ENCODE measurements at places on chromosomes 4 and X.

GRCh38 chr4:3792813-3793212 is 26.6 kb downstream of the ADRA2C start:
- no peak for DNase-seq

- peak; percentile 84 for DNase-seq
These were observed 4.0 kb downstream of the HERC6 start for GRCh38 chr4:88382621-88383020.

GRCh38 chr4:95093460-95093859 is 335.7 kb downstream of the BMPR1B start:
- DNase-seq = no peak

GRCh38 chr4:43276321-43276720 is 383.8 kb downstream of the GRXCR1 start:
- DNase-seq = no peak

DNA sequence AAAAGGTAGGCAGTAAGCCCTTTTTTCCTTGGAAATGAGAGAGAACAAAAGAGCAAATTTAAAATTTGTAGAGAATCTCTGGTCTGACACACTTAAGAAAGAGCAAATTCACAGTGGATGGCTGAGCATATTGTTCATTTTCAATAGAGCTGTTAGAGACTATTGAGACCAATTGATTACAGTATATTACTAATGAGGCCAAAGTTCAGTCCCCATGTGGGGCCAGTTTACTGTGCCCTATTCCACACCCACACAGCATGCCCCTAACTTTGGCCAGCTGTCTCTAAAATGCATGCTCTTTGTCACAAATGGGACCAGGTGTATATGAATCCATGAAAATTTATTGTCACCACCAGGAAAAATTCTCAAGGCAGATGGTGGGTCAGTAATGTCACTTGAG is 470.5 kb downstream of the PCDH7 start:
- no peak for DNase-seq

GRCh38 chrX:29858714-29859113 is 356.6 kb upstream of the MAGEB2 start:
- no peak for DNase-seq

DNA sequence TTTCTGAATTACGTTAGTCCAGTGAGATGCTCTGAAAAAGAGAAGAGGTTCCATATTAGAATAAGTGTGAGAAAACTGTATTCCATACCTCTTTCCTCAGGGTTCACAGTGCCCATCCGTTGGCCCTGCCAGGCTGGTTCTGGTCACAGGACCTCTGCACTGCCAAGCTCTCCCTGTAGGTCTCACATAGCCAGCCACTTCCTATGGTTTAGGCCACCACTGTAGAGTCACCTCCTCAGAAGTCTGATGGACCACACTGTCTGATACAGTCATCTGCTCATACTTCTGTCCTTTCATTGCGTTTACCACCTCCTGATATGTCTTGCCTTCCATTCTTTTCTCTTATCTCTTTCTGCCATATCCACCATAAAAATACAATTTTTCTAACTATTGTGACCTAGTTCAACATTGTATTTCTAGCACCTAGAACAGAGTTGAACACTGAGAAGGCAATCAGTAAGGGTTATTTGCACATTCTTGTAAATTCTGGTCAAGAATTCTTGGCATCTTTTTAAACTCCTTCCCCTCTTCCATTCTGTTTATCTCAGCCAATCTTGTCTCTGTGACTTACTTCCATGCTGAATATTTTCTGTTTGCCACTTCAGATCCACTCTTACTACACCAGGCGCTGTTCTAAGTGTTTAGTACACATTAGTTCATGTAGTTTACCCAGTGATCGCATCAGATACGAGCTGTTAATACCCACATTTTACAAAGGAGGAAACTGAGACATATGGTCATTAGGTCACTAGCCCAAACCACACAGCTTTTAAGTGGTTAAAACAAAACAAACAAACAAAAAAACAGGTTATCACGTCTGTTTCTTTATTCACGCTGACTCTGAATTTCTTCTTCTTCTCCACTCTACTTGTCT is 125.6 kb downstream of the CBR4 start:
- no peak for DNase-seq

- DNase-seq = peak; percentile 3
These were observed 58.2 kb downstream of the ARSJ start for GRCh38 chr4:113921089-113921794.

GRCh38 chrX:3271834-3272186 is 74.6 kb downstream of the MXRA5 start:
- no peak for DNase-seq

DNA sequence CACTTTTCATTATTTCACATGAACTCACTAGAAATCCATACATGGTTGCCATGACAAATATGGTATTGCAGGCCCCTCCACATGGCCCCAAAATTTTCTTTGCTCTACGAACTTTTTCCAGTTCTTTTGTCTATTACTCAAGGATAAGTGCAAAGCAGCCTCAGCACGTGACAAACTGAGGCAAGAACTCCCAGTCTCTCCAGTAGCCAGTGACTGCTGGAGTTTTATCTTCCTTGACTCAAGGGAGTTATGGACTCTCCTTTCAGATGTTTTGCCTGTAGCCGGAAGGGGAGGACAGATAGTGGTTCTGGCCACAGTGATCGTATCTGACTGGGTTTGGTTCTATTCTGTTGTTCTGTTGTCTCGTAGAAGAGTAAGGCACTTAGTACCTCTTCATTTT is 105.5 kb downstream of the ARHGAP24 start:
- no peak for DNase-seq

- DNase-seq = peak; percentile 47
These were observed 20.8 kb downstream of the PPEF2 start for GRCh38 chr4:75881476-75881875.

GRCh38 chr4:31370866-31371465 is 650.8 kb downstream of the PCDH7 start:
- peak; percentile 42 for DNase-seq

GRCh38 chr4:139027776-139028175 is 12.2 kb downstream of the NOCT start:
- DNase-seq = no peak

GRCh38 chrX:136157187-136157586 is 9.9 kb downstream of the FHL1 start:
- DNase-seq = no peak

GRCh38 chr4:108581083-108581482 is 39.3 kb upstream of the RPL34 start:
- no peak for DNase-seq

Data from activated CD4-positive, alpha-beta T cell treated with anti-CD3 and anti-CD28 coated beads, Interleukin-2, amount 50 U/mL, for 16 hours (primary cell).